ENCODE measurements at places on chromosomes 6 and 20. TPM values are rescaled to one million over a fixed set of nuclear protein-coding genes. Genes with fewer than 3 reads are reported as not detected.

DNA sequence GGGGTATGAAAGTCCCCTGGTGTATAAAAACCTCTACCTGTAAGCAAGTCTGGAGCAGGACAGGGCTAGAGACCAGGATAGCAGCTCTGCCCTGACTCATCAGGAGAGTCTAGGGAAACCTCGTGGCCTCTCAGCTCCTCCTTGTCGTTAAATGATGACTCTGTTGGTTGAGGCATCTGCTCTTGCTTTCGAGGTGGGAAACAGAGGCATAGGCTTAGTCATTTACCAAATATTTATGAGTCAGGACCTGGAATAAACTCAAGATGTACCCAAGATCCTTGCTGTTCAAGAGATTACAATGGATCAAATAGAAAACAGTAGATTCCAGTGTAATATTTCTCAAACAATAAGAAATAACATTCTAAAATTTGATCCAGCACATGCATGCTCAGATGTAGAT, 5.5 kb downstream of the MANBAL start:
- DNase-seq = peak; percentile 100

DNA sequence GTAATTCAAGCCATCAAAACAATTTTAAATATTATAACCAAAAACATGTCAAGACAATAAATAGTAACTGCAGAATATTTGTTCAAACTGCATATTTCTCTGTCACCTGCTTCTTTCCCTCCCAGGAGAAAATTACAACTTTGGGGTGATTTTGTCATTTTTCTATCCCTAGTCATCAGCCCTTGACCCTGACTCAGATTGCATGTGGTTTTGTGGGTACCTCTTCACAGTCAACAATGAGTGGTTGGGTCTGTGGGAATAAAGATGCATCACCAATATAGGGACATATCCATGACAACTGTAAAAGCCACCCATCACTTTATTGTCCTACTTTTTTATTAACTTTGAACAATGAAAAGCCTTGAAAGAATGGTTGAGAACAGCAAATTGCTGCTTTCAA, 7.3 kb downstream of the COL10A1 start:
- DNase-seq = peak; percentile 79

DNA sequence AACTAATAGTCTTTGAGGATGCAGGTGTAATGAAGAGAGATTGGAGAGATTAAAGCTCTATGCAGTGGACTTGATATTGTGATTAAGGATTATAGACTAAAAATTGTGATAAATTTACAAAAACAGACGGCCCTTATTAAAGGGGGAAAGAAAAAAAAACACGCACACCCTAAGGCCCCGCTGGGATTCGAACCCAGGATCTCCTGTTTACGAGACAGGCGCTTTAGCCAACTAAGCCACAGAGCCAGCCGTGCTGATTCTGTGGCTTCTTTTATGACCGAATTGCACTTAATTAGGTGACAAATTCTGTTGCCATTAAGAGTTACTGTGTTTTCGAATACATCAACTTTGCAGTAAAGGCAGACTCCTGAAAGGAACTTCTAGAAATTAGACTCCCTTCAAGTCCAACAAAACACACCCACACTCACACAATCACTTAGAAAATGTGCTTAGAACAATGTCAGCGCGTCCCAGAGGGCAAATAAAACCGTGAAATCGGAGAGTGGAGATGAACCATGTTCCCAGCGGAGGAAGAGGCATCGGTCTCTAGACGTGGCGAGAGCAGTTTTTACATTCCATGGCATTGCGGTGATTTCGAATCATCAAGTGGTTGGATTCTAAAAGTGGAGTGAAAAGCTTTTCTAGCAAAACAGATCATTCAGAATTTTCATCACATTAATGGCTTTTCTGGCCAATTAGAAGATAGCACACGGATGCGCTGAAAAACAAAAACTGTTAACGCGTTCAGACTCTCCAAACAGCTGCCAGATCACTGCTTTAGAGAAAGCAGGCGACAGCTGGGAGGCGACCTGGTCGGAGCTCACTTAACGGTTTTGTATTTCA, 122.6 kb downstream of the GPX5 start:
- DNase-seq = peak; percentile 85

GRCh38 chr6:30955367-30956042, 14.7 kb downstream of the MUCL3 start:
- peak; percentile 68 for DNase-seq

Gene RBPJL
- total RNA-seq = not detected
